ENCODE measurements at places on chromosomes 5 and 9. TPM values are rescaled to one million over a fixed set of nuclear protein-coding genes. Genes with fewer than 3 reads are reported as not detected.

Gene TSSK1B
- not detected for total RNA-seq

Gene IFNA21
- not detected for total RNA-seq

Gene KCNIP1
- not detected for total RNA-seq

Gene TMEM215
- total RNA-seq = not detected

Gene SHLD3
- 4.3 TPM for total RNA-seq

Gene GPSM1
- 10.7 TPM for total RNA-seq

Gene ZNF658
- 3.1 TPM for total RNA-seq

Gene ZFYVE16
- 9.4 TPM for total RNA-seq

Gene IFNA7
- total RNA-seq = not detected

Gene LECT2
- not detected for total RNA-seq

Gene PPIC
- total RNA-seq = not detected

Gene SLCO4C1
- 2.0 TPM for total RNA-seq

All from T-helper 2 cell treated with Interferon-gamma antibody and Interleukin-4, amounts not matched to agents 100 ng/mL and 5 ng/mL, for 36 hours (primary cell).